ENCODE measurements at places on chromosomes 11 and 22. TPM values are rescaled to one million over a fixed set of nuclear protein-coding genes. Genes with fewer than 3 reads are reported as not detected.

C11orf91 gene
- 5.8 TPM for total RNA-seq

GRCh38 chr11:108902027-108902469 is 237.2 kb downstream of the DDX10 start:
- DNase-seq: no peak
- H3K27me3 ChIP-seq: no peaks in the 10 kb centered on the region
- H3K27ac ChIP-seq: peak overlapping the region; percentile 72
- H3K4me3 ChIP-seq: no peak overlapping the region
- no peaks in the 10 kb centered on the region for H3K36me3 ChIP-seq

YPEL1 gene
- total RNA-seq: 3.3 TPM

- no peaks in the 10 kb centered on the region for H3K27me3 ChIP-seq
- no peak overlapping the region for H3K4me3 ChIP-seq
- H3K4me1 ChIP-seq: no peaks in the 10 kb centered on the region
Observed at GRCh38 chr11:97702951-97703350, 1313.1 kb downstream of the JRKL start.

All from Calu3 (cell line).